ENCODE measurements at places on chromosomes 1 and 21.

- no peak for DNase-seq
These were observed 6.2 kb upstream of the HLX start for GRCh38 chr1:220873087-220873486.

DNA sequence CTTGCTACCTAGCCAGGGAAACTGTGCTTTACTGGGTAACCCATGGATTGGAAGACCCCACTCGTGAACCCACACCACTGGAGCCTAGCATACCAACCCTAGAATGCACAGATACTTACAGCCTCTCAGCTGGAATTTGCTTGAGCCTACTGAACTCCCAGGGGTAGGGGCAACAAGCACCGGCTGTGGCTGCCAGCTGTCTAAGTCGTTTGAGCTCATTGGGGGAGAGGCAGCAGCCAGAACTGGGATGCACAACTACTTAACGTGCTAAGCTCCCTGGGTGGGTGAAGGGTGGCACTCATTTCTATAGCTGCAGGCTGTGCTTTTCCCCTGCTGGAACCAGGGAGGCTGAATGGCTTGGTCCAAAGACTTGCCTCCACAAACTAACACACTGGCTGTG lies 212.4 kb downstream of the ZNF648 start:
- DNase-seq = no peak

DNA sequence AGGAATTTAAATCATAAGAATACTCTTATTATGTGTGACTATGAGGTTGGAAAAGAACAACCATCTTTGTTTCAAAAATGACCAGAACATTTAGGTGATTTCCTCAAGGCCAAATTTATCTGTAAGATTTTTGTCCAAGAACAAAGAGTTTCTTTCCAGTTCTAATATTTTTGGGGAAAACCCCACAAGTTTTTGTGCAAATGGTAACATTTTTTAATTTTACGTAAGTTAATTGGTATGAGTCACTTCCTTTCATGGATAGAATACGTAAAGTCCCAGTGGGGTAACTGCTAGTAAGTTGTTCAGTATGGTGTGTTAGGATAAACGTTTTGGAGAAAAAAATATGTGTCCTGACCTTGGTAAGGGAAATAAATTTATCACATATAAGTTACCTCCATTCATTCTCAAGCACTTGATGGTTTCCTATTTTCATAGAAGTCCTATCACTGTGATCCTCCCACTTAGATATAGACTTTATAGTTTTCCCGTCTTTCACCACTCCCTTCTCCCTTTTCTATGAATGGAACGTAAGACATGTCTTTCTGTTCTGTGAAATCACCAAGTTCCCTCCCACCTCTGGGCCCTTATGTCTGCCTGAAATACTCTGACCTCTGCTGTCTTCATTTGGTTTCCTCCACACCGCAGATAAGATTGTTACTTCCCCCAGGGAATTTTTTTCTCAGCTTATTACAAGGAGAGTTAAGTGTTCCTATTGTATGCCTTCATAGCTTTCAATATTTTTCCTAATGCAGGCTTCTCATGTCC lies 34.9 kb upstream of the TSNAX start:
- DNase-seq = no peak

- no peak for DNase-seq
These were observed 403 bp downstream of the MXRA8 start for GRCh38 chr1:1357871-1358432.

GRCh38 chr21:14569026-14569621 lies 23.0 kb upstream of the SAMSN1 start:
- DNase-seq = no peak

DNA sequence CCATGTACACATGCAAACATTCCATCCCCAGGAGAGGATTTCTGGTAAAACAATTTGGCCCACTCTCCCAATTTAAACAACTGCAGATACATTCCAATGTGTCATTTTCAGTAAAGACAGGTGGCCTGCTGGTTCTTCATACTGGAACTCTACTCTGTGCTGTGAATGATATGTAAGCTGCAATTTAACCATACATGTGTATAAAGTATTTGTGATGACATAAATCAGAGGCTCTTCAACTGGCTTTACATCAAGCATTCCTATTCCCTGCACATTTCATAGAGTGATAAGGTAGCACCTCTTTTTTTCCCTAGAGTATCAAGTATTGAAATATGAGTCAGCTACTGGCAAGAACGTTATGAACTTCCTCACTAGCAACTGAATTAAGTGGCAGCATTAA lies 649.5 kb upstream of the ADGRL2 start:
- DNase-seq = no peak

- DNase-seq = peak; percentile 50
These were observed 26.6 kb upstream of the HPDL start for GRCh38 chr1:45299981-45300668.

DNA sequence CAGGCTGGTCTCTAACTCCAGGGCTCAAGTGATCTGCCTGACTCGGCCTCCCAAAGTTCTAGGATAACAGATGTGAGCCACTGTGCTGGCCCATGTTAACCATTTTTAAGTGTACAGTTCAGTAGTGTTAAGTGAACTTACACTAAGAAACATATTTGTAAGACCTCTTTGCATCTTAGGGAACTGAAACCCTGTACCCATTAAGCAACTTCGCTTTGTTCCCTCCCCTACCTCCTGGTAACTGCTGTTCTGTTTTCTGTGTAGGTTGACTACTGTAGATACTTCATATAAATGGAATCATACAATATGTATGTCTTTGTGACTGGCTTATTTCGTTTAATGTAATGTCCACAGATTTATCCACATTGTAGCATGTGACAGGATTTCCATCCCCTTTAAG lies 11.0 kb downstream of the NUDC start:
- no peak for DNase-seq

GRCh38 chr21:42426424-42426823 lies 22.7 kb downstream of the UBASH3A start:
- DNase-seq = no peak

DNA sequence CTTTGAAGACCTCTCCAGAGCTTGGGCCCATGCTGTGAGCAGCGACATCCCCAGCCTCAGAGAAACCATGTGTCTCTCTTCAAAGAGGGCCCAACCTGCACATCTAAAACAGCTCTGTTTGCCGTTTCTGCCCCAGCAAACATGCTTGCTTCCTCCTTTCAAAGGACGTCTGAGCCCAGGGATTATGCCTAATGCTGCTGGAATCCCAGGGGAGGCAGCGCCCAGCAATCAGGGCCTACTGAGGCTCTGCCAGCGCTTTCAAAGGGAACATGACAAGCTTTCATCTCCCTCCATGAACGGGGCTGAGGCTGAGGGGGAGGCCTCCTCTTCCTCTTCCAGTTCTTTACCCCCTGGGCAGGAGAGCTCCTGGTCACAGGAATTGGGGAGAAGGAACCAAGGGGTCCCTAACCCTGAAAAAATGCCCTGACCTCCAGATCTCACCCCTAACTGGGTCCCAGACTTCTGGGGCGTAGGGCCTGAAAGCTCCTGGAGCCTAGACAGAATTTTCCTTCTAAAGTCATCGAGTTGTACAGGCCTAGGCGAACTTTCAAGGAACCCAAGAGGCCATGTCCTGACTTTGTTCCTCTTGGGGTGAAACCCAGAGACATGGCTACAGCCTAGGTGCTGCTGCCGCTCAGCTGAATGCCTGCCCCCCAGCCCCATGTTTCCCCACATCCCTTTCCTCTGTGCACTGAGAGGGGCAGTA lies 13.4 kb upstream of the ASCL5 start:
- DNase-seq = no peak

GRCh38 chr21:34199121-34199910 lies 125.9 kb downstream of the MRPS6 start:
- no peak for DNase-seq

DNA sequence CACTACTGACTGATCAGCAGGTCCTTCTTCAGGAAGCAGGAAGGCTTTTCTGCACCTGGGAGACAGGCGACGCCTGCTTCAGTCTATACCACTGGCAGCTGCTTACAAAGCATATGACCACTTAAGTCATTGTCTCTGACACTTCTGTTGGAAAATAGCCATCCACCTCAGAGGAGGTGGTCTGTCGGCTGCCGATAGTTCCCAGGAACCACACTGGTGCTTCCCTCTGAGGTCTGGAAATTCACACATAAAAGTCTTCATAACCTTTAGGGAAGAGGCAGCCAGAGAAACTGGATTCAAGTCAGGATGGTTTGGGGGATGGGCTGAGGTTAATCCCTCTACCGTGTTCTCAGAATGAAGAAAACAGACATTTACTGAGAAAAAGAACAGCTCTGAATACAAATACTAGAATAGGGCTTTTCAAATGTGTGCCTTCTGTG lies 15.6 kb upstream of the SRP9 start:
- DNase-seq = no peak

- peak; percentile 65 for DNase-seq
These were observed 9.5 kb upstream of the TNFRSF14 start for GRCh38 chr1:2546515-2547209.

DNA sequence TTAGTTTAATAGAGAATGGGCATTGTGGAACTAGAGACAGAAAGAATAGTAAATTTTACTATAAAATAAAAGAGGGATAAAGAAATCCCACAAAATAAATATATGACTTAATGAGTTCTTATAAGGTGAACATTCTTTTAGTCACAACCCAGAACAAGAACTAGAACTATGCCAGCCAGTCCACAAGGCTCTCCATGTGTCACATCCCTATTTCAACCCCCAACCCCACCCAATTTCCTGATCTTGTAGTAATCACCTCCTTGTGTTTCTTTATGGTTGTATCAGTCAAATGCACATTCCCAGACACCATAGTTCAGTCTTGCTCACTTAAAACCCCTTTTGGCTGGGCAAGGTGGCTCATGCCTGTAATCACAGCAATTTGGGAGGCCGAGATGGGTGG lies 662.3 kb upstream of the CAMK1G start:
- DNase-seq = no peak

DNA sequence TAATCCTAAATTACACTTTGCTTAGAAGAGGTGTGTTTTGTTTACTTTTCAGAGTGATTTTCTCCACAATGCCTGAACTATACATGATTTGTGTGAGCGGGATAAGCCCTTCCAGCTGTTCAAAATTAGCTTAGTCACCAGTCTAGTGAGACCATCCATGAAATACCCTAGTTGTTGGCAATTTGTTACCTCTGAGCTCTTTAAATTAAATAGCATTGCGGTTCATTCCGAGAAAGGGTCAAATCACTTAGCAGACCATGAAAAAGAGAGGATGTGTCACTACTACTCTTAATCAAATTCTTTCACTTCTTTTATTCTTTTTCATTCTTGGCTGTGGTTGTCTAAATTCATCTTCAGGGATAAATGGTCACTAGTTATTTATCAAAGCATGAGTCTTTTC lies 11.9 kb upstream of the VAV3 start:
- DNase-seq = no peak

DNA sequence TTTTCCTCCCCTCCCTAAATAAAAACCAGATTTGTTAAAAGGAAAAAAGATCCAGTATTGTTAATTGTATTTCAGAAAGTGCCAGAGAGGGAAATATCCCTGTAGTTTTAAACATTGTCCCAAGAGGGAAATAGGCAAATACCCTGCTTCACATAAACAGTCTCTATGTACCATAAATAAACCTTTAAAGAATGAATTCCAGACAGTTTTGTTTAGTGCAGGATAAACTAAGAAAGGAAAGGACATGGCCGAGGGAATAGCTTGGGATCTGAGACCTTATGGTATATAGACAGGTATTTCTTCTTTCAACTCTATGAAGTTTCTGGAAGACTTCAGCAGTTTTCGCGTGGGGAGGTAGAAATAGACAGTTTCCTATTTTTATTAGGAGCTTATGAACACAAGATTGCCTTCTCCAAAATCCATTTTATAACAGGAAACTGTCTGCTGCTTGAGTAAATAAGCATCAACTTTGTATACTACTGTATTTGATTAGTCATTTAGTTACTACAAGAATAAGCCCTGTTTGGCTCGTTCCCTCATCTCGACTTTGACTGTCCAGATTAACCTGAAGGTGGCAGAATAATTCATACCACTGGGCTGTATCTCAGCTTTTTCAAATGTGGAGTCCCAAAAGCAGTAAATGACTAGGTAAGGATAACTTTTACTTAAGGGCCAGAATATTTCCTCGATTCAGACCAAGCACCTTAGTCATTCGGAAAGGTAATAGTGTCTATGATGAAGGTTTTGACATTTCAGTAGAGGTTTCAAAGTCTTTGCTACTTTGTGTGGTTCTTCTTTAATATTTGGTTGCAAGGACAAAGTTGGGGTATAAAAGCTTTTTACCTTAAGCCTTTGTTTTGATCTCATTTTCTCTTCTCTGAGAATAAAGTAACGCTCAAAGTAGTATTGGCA lies 177.5 kb downstream of the VPS13D start:
- DNase-seq = no peak

- DNase-seq = no peak
These were observed 63.9 kb upstream of the C1orf105 start for GRCh38 chr1:172356620-172357019.

DNA sequence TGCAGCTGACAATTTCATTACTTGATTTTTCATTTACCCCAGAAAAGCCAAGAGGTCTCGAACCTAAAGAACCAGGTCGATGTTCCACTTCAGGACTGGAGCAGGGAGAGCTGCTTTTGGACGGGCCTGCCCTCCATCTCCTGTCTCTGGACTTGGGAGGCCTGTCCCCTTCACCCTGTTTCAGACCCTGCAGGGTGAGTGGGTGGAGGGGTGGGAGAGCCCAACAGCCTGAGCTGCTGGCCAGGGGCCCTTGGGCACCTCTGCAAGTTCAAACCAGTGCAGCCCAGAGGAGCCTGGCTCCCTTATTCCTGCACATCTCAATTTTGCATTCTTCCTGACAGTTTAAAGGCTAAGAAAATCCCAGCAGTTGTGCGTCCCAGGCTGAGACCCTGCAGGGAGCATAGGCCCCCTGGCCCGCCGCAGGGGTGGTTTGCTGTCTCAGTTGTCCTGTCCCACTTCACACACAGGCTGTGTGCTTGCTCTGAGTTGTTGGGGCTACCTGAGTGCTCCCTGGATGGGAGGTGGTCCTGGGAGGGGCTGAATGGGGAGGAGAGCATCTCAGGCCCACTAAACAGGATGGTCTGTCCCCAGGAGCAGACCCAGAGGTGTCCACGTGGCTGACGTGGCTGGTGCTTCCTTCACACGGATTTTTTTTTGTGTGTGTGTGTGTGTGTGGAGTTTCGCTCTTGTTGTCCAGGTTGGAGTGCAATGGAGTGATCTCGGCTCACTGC lies 443.7 kb downstream of the PTPRU start:
- no peak for DNase-seq

GRCh38 chr1:2558420-2558819 lies 2.2 kb downstream of the TNFRSF14 start:
- DNase-seq = no peak

GRCh38 chr1:54857746-54858561 lies 29.0 kb downstream of the DHCR24 start:
- DNase-seq = no peak

GRCh38 chr1:154485910-154486496 lies 16.0 kb upstream of the TDRD10 start:
- no peak for DNase-seq
